ENCODE measurements at places on chromosomes 16 and 17.
A peak's percentile ranks its signal among the peaks of the same experiment; 100 is the strongest.

DNA sequence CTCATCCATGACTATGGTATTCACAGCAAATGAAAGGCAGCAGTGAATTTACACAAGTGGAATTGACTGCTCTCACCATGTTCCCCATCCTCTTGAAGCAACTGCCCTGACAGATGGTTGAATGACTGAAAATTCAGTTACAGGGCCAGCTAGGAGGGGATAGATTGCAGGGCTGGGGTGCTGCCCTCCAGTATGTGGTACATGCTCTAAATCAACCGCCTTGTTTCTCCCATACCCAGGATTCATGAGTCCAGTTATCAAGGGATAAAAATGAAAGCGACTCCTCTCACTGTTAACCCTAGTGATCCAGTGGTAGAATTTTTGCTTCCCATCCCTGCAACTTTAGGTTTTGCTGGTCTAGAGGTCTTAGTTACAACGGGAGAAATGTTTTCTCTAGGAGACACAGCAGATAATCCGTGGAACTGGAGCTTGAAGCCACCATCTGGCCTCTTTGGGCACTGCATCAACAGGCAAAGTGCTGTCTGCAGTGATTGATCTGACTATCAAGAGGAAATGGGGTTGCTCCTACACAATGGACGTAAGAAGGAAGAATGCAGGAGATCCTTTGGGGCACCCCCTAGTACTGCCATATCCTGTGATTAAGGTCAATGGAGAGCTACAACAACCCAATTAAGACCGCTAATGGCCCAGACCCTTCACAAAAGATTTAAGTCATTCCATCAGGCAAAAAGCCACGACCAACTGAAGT lies 32.0 kb downstream of the SCPEP1 start:
- DNase-seq: peak; percentile 68

GRCh38 chr16:75250809-75251279 lies 580 bp downstream of the BCAR1 start:
- DNase-seq: no peak

GRCh38 chr16:85631802-85632393 lies 18.8 kb downstream of the GSE1 start:
- no peak for DNase-seq

DNA sequence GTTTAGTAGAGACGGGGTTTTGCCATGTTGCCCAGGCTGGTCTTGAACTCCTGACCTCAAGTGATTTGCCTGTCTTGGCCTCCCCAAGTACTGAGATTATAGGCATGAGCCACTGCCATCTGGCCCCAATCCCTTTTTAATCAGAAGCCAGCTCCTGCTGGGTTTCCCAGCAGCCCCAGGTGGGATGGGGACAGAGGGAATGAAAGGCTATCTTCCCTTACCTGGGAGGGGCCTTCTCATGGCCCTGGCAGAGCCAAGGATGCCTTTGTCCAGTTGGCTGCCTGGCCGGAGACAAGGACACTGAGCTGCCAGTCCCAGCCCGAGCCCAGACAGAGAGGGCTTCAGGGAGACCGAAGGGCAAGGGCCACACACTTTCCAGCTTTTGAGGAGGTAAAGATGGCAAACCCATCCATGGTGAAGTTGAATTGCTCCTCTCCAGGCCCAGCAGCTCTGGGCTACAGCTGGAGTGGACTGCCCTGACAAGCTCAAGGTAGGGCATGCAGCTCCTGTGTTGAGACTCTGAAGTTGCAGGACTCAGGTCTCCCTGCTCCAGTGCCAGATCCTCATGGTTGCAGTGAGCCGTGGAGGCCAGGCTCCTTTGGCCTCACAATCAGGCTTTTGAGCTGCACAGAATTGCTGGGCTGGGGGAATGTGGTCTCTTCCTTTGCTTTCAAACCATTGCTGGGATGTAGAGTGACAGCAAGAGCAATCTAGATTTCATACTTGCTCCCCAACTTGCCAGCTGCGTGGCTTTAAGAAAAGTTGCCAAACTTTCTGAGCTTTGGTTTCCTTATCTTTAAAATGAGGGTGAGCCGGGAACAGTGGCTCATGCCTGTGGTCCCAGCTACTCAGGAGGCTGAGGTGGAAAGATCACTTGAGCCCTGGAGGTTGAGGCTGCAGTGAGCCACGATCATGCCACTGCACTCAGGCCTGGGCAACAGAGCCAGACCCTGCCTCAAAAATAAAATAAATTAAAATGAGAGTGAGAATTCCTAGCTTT lies 44.5 kb upstream of the IL34 start:
- no peak for DNase-seq

- DNase-seq: no peak
Observed at GRCh38 chr17:77341069-77341541, 200.3 kb downstream of the SEC14L1 start.

- no peak for DNase-seq
Observed at GRCh38 chr17:76546556-76547182, 6.8 kb downstream of the PRCD start.

GRCh38 chr16:81210807-81211206 lies 27.7 kb upstream of the BCO1 start:
- DNase-seq: no peak

DNA sequence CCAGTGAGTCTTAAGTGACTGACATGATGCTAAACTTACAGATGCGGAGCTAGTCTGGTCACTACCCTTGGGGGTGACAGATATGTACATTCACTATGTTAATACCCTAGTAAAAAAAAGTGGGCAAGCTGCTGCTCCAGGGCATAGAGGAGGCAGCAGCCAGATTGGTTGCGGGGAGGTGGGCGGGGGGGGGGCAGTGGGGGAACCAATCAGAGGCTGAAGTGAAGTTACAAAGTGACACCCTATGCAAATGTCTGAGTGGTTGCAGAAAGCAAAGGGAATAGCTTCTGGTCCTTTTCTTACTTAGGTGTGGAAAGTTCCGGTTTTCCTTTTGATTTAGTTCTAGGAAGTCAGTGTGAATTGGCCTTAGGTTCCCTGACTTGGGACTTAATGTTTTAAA lies 12.1 kb downstream of the NDEL1 start:
- DNase-seq: no peak

DNA sequence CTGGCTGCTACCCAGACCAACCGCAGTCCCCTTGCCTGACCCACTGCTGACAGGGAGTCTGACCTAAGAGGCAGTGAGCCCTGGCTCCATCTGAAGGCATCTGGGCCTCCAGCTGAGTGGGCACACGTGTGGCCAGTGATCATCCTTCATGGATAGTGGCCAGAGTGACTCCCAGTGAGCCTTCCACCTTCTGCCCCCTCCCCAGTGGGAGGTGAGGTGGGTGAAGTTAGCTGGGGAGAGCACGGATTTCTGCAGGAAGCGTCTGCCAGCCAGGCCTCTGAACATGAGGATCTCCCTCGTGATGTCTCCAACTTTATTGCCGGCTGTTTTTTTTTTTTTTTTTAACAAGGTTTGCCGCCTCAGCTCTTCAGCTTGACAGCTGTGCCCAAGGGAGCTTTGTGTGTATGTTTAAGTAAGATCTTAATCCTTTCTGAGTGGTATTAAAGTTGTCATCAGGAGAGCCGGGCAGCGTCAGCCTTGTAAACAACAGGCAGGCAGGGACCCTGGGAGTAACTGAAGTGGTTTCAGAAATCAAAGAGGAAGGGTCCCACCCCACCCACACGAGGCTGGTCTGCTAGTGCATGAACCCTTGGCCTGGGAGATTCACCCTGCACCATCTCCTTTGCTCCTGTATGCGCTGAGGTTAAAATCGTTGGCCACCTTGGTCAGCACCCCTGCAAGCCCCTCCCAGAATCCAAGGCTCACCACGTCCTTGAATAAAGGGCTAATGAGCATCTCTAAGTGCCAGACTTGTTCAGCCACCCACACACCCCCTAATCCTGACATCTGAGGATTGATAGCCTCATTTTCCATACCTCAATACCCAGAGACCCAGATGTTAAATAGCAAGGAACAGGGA lies 33.3 kb downstream of the RHBDL3 start:
- no peak for DNase-seq

DNA sequence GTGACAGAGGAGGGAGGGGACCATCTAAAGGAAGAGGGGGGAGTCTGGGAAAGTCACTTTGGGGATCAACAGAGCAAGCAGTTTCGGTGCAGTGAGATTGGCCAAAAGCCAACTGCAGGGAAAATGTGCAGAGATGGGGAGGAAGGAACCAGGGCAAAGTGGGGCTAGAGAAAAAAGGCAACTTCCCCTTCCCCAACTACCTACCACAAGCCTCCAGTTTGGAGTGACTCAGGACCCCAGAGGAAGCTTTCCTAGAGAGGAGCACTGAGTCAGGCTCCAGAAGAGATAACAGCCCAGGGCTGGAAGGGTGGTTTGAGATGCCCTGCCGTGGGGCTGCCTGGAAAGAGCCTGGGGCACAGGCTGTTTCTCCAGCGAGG lies 6.9 kb upstream of the CD300LD start:
- DNase-seq: peak; percentile 34

DNA sequence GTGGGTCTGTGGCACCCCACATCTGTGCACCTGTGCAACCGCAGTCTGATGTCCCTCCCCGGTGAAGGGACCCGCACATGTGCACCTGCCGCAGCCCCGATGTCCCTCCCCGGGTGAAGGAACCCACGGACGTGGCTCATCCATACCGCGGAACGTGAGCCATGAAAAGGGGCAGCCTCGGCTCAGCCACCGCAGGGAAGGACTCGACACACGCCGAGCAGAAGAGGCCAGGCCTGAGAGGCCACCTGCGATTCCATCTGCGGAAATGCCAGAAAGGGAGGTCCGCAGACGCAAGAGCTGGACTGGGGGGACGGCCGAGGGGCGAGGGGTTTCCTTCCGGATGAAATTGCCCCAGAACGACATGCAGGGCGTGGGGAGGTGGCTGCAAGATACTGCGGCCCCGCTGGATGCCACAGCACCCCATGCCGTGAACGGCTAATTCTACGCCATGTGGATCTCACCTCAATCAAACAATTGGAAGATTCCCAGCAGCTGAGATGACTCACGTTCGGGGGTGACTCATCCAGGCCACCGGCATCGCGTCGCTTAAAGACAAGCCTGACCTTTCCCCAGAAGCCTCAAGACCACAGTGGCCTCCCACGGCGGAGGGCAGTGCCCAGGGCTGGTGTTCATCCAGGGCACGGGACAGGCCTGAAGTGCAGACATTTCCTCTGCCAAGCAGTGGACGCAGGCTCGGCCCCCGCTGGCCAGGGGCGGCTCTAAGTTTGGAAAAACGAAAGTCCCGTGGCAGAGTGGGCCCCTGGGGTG lies 21.0 kb downstream of the SOX8 start:
- no peak for DNase-seq

GRCh38 chr17:27879987-27880608 lies 13.1 kb downstream of the LYRM9 start:
- DNase-seq: peak; percentile 56

DNA sequence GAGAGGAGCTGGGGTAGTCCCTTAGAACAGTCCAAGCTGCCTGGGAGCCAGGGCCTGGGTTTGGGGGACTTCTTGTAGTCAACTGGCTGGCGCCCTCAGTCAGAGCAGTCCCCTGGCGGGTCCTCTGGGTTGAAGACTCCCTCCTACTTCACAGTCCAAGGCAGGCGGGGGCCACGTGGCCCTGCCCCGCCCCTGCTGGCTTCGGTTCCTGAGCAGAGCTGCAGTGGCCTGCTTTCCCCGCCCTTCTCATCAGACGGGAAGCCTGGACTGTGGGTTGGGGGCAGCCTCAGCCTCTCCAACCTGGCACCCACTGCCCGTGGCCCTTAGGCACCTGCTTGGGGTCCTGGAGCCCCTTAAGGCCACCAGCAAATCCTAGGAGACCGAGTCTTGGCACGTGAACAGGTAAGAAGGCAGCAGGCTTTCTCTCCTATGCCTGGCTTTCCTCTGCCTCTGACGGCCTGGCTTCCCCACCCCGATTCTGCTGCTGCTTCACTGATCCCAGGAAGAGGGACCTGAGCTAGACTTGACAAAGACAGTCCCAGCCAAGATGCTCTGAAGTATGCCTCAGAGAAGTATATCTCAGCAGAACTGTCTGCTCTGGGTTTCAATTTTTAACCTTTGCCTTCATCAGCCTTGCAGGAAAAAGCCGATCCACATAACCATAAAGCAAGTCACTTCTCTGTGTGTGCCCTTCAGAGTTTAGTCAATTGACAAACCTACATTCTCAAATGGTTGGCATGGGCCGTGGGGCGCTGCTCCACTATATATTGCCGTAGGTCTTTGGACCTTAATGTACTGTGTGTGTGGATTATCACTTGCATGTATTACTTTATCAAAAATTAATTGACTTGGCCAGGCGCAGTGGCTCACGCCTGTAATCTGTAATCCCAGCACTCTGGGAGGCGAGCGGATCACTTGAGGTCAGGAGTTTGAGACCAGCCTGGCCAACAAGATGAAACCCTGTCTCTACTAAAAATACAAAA lies 56.3 kb downstream of the SF3B3 start:
- DNase-seq: no peak

- DNase-seq: no peak
Observed at GRCh38 chr16:72224260-72224768, 52.4 kb upstream of the PMFBP1 start.

DNA sequence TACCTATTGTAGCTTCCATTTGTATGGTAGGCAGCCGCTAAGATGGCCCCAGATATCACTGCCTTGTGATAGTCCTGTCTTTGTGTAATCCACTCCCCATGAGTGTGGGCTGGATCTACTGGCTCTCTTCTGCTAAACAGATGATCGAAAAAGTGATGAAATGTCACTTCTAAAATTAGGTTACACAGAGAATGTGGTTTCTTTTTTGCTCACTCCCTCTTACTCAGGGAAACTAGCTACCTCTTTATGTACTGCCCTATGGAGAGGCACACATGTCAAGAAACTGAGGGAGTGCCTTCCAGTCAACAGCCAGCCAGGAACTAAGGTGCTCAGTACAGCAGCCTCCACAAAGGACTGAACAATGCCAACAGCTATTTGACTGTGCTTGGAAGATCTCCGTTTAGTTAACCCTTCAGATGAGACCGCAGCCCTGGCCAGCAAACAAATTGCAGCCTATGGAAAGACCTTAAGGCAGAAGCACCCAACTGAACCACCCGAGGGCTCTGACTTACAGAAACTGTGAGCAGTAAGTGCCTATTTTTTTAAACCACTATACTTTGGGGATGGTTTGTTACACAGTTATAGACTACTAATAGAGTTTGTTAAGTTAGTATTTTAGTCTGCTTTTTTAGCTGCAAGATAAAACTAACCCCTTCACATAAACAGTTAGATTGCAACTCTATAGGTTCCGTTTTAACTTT lies 113.2 kb upstream of the MAF start:
- no peak for DNase-seq

GRCh38 chr16:85192238-85193114 lies 80.2 kb upstream of the CIBAR2 start:
- no peak for DNase-seq

DNA sequence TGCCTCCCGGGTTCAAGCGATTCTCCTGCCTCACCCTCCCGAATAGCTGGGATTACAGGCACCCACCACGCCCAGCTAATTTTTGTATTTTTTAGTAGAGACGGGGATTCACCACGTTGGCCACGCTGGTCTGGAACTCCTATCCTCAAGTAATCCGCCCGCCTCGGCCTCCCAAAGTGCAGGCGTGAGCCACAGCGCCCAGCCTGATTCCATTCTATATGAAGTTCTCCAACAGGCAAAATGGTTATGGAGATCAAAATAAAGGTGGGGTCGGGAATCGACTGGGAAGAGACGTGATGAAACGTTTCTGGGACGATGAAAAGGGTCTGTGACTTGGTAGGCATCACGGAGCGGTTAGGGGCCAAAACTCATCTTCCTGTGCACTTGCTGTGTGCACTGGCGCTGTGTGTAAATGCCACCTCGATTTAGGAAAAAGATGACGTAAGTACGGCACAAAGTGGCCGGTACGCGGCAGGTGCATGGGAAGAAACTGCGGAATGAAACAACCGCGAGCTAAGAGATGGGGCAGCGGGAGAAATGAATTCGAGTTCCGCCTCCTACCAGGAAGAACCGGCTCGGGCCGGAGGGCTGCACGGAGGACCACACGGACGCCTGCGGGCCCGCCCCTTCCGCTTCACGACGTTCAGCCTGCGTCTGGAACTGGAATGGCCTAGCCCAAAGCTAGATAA lies 1.6 kb downstream of the TP53 start:
- DNase-seq: peak; percentile 84

All from HL-60 (cell line).